Forelimb muscle (tissue), 1 donor: ENCODE measurements at places on chromosomes 6 and 20. TPM values are rescaled to one million over a fixed set of nuclear protein-coding genes. Genes with fewer than 3 reads are reported as not detected.

Gene DPPA5
- polyA plus RNA-seq, result not detected

Gene MLIP
- polyA plus RNA-seq, result 69.5 TPM

DNA sequence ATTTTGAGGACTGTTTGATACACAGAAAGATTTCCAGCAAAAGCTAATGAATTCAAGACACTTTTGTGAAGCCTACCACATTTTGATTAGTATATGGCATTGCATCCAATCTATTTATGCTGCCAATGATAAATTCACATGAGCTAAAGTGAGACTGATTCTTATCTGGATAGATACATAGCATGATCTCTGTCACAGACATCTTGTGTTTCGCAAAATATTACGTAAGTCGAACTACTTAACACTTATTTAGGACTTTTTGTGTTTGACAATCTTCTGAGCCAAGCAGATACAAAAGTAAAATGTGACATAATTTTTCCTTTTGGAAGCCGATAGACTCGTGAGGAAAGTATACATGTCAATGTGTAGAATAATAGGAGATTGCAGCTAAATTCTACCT lies 251.6 kb downstream of the HACE1 start:
- no peak for DNase-seq

DNA sequence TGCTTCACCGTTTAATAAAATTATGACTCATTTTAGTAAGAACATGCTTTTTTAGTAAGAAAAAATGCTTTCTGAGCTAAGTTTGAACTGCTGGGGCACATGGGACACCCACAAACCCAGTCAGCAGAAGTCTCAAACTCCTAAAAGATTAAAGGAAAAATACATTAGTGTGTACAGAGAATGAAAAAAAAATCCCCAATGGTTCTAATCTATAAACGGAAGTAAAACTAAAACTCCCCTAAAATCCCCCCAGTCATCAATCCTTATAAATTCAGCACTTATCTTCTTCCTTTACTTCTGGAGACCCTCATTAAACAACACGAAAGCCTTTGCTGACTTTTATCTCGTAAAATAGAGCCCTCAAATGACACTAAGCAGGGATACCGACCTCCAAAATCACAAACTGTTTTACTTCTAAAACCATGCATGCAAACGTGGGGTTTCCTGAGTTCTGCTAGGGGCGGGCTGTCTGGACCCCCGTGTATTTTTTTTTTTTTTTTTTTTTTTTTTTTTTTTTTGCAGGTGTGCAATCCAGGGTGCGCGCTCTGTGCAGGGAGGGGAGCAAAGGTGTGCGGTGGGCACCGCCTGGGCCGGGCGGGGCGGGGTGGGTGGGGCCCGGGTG lies 1.1 kb upstream of the MYB start:
- DNase-seq, result no peak

DNA sequence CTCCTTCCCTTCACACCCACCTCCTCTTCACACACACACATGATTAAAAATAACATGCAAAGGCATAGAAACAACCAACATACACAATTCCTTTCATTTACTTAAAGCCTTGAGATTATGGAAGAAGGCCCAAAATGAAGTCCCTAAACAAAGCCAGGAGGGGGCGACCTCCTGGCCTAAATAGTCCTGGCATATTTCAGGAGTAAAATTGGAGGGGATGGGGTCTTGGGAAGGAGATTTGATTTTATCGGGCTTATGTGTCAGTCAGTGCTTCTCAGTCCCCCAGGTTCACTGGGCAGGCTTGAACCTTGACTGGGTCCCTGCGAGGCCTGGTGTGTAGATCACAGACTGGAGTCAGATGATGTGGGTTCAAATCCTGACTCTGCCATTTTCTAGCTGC lies 266.4 kb downstream of the SAMD5 start:
- DNase-seq, result no peak

DNA sequence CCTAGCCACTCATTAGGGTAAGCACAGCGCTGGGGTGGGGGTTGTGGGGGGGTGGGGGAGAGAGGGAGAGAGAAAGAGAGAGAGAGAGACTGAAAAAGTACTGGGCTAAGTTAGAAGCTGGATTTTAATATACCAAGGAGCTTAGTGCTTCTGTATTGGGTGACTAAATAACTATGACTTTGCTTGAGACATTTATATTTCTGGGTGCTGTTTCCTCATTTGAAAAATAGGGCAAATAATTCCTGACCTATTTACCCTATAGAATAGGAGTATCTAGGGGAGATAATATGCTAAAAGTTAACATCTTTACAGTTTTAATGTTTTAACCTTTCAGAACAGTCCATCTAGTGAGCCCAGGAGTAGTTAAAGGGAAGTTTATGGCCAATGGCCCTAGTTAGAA lies 7.7 kb downstream of the NKAIN2 start:
- DNase-seq, result no peak

GRCh38 chr20:1154226-1154625 lies 30.6 kb downstream of the TMEM74B start:
- DNase-seq, result no peak

DNA sequence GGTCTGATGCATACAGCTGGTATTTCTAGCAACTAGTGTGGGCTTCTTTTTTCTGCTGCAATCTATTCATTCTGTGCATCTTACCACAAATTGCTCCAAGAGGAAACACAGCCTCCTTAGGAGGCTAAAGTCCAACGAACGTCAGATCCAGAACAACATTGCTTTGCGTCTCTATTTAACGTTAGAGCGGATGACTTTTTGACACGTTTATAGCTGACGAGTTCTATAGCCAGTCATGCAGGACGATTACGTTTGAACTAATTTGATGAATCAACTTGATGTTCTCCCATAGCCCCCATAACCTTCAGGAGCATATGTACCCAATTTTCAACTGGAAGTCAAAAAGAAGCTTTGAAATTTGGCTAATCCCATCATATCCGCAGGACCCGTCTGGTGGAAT lies 59.9 kb downstream of the TSHZ2 start:
- no peak for DNase-seq

DNA sequence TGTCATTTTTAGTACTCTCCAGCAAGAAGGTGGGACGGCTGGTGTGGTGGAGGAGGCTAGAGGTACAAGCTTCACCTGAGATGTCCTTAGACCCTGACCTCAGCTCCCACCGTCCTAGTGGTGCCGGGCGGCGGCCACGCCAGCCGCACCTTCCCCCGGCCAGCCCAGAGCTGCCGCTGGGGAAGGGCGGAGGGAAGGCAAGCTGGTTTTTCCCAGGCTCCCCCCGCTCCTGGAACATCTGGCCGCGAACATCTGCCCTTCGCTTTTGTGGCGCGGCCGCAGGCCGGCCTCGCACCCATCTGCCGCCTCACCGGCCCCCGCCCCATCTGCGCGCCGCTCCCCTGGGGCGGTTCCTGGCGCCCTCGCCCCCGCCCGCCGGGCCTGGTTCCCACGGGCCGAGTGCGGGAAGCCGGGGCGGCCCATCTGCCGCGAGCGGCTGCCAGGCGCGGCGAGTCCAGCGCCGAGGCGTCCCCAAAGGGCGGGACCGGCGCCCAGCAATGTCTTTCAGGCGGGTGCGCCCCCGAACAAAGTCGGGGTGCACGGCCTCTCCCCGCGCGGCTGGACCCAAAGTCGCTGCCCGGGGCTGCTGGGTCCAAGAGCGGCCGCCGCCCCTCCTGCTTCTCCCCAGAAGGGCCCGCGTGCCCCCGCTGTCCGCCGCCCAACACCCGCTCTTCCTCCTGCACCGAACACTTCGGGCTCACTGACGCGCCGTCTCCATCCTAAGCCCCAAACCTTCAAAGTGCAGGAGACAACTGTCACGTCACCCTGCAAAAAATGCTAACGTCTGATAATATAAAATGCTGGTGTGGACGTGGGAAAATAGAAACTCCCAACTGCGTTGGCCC lies 17.3 kb upstream of the ID1 start:
- no peak for DNase-seq

DNA sequence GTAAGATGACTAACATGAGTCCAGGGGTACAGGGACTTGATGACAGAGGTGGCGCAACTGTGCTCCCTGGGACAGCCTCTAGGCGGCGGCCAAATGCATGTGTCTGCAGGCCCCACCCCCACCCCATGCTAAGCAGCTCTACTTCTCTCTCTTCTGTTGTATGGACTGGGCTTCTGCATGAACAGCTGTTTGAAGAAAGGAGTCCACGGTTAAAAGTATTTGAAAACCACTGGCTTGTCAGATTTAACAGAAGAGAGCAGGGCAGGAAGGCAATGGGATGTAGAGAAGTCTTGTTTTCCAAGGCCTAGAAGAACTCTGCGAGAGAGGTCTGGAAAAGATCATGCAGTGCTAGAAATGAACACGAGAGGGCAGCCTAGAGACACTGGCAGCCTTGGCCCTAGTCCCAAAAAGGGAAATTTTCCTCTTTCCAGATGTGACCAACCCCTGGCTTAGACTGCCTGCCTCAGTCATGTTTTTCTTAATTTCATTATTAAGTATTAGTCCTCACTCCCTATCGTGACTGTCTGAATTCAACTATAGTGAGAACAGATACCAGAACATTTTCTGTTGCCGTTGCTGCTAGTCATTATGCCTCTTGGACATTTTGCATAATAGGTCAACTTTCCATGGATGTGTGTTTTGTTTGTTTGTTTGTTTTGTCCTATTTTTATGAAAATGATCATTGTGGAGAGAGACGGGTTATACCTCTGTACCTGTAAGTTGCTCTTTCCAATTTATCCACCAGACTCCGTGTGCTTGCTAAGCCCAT lies 265.0 kb downstream of the ADGRG6 start:
- DNase-seq, result no peak

Gene EYA4
- polyA plus RNA-seq, result 23.4 TPM

DNA sequence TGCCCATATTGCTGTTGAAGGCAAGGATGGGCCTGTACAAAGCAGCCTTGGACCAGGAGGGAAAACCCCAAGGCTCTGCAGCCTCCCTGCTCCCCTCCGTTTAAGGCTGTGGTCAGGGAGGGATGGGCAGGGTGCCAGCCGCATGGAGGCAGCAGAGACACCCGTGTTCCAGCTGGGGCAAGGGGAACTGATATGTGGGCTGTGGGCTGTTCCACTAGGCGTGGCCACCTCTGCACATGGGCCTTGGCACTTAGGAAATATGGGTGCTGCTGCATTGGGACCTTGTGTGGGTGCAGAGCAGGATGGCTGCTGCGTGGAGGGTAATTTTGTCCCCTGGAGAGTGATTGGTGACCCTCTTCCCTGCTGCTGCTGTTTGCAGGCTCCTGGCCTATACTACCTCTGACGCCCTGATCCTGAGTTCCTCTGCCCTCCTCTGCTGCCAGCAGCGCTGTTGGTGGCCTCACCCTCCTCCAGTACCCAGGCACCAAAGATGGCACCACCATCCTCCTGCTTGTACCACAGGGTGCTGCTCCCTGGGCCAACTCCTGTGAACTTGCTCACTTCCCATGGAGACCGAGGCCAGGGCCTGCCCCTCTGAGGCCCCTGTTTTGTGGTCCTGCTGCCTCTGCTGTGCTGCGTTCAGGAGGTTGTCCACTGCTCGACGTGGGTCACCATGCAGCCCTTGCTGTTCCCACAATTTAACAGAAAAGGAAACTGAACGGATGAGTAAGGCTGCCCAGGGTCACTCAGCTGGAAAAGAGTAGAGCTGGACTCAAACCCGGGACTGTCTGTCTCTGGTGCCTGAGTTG lies 35.3 kb downstream of the PANK2 start:
- DNase-seq, result no peak

DNA sequence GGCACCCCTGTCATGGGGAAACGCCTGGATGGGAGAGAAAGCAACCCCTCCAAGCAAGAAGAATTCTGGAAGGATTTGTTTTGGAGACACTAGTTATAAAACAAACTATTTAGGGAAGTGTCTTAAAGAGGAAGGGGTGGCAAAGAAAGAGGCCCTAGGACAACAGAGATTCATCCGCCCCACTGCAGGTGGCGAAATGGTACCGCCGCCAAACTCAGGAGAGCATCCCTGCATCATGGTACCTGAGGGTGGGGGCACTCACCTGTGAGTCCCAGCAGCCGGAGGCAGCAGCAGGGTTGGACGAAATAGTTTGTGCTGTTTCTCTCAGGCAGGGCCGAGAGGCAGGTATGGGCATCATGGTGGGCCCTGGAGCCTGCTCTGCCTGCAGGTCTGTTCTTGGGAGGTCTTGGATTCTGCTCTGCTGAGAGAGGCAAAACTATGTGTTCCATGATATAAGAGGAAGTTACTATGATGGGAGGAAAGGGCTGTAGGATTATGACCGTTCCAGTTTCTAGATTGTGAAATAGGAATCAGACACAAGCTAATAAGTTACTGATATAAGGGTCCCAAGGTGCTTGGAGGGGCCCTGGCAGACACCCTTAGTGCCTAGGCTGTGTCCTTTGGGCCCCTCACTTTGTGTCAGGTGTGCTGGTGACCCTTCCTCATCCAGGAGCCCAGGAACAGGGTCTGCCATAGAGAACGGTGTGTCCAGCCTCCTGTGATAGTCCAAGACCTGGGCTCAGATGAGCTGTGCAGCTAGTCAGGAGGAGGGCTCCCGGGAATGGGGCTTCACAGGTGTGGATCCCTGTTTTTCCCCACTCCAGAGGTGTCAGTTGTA lies 20.4 kb downstream of the SIRPD start:
- DNase-seq, result no peak

- no peak for DNase-seq
These were observed 84.1 kb downstream of the SLC23A2 start for GRCh38 chr20:4916971-4917881.

- peak; percentile 41 for DNase-seq
These were observed 2.1 kb upstream of the TRERF1 start for GRCh38 chr6:42453654-42454427.

Gene NFATC2
- 4.0 TPM for polyA plus RNA-seq

GRCh38 chr20:63854766-63855362 lies 6.4 kb upstream of the ABHD16B start:
- no peak for DNase-seq

GRCh38 chr6:80469977-80470376 lies 363.5 kb downstream of the BCKDHB start:
- no peak for DNase-seq

DNA sequence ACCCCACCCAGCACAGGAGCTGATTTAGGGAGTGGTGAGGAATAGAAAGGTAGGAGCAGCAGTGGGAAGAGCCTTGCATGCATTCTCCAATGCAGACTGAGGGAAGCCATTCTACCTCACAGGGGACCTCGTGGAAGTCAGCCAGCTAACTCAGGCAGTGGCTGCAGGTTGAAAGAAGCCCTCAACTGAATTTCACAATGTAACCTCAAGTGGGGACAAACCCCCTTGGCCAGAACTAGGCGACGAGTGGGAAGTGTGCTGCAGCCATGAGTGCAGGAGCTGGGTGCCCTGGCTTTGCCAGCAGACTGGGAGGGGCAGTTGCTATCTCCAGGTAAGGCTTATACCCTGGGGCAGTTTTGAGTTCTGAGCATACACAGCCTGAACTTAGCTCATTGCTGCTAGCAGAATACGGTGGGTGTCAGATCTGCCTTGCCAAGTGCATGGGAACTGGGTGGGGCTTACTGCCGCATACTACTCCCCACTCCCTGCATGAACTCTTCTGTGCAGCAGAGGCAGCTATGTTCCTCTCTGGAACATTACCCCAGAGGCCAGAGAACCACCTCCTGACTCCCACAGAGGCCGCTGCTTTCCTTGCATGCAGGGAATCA lies 126.5 kb downstream of the CDK19 start:
- DNase-seq, result no peak
